Esophagus squamous epithelium (tissue), 5 donors: ENCODE measurements at places on chromosomes 5 and 9.

GRCh38 chr5:56025151-56025885 lies 30.6 kb upstream of the IL6ST start:
- DNase-seq, result no peak

DNA sequence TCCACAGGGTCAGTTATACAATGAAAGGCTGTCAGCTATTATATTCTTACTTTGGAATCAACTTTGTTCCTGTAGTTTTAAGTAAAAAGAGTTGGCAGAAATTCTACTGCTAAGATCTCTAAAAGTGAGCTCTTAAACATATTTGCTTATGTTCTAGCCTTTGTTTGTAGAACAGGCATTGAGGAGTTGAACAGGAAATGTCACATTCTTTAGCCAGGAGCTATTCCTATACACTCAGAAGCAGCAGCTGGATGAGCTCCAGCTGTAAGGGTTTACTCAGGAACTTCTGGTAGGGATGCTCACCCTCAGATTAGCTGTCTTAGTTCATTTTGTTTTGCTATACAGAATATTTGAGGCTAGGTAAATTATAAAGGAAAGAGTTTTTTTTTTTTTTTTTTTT lies 22.4 kb upstream of the SPINK14 start:
- DNase-seq, result no peak

DNA sequence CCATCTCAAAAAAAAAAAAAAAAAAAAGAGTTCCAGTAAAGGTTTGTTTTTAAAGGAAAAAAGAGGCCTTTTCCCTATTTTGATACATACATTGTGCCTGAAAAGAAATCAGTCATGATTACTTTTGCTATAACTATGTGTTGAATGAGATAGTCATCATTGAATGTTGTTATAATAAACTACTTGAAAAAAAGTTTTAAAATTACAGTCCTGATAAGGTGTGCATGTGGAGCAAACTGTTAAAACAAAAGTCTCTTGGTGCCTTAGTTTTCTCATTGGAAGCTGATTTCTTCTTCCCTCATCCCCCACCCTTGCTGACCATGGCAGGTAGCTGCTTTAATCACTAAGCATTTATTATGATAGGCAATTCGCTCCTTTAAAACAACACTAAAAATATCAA lies 172.3 kb upstream of the TBCA start:
- no peak for DNase-seq

DNA sequence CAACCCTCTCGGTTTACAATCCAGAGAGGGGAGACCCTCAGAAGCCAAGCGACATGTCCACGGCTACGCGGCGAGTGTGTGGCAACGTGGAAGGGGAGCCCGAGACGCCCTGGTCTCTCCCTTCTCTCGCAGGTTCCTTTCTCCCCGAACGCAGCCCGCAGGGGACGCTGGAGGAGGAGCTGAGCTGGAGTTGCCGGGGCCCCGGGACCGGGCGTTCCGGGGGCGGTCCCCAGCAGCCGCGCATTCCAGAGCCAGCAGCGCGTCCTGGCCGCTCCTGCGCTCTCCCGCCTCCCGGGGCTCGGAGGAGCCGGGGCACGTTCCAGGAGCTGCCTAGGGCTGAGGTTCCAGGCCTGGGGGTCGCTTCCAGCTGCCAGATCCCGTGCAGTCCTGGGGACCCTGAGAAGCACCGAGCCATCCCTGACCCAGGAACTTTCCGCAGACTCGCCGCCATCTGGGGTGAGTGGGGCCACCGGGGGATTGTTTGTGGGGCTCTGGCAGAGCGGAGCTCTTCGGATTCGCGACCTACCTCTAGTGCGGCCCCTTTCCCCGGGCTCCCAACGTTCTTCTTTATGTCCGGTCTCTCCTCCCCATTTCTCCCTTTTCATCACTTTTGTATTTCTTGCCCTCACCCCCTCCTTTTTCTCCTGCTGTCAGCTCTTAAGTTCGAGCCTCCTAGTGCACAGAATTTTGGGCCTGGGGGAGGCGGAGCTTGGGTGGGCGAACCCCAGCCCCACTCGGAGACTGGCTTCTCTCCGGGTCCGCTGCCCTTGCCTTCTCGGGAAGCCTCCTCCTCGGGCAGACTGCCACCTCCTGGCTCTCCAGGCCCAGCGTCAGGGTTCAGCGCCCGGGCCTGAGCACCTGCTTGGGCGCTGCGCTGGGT lies at the start of gene SMIM3:
SMIM3 (plus strand) TSS at position 241 of the 880 bp plus-strand sequence. CDS start 16,684 bp downstream, outside the sequence.
- DNase-seq, result no peak

DNA sequence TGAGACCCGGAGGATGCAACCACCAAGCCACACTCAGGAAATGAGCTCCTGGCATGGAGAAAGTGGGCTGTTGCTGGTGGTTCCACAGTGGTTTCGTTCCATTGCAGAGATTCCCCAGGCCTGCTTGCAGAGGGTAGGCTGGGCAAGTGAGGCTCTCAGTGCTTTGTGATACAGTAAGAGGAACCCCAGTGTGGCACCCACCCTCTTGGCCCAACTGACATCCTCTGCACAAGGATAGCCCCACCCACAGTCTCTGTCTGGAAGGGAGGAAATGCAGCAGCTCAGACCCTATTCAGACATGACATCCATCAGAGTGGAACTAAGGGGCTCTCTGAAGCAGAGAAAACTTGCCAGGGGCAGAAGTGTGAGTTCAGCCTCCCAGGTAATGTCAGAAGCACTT lies 69.6 kb upstream of the FSTL4 start:
- no peak for DNase-seq

DNA sequence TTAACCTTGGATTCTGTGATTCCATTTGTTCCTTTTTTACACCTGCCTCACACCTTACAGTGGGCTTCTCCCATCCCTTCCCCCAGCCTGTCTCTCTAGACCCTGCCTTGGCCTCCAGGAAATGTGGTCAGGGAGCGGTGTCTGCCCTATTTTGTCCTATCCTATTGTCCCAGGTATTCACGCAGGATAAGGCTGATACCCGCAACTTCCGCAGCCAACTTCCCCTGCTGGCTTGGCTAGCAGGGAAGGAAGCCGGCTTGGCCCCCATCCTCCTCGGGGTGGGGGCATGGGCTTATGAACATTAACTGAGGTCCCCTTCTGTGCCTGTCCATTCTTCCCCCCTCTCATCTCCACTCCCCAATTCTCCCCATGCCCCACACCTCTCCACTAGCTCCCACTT lies 3.5 kb downstream of the CSF1R start:
- no peak for DNase-seq

- no peak for DNase-seq
Observed at GRCh38 chr5:17803971-17804370, 169.7 kb downstream of the TAF11L14 start.

GRCh38 chr9:130707225-130707976 lies 13.8 kb downstream of the EXOSC2 start:
- DNase-seq, result no peak

GRCh38 chr9:37468620-37469019 lies 3.4 kb upstream of the ZBTB5 start:
- no peak for DNase-seq

DNA sequence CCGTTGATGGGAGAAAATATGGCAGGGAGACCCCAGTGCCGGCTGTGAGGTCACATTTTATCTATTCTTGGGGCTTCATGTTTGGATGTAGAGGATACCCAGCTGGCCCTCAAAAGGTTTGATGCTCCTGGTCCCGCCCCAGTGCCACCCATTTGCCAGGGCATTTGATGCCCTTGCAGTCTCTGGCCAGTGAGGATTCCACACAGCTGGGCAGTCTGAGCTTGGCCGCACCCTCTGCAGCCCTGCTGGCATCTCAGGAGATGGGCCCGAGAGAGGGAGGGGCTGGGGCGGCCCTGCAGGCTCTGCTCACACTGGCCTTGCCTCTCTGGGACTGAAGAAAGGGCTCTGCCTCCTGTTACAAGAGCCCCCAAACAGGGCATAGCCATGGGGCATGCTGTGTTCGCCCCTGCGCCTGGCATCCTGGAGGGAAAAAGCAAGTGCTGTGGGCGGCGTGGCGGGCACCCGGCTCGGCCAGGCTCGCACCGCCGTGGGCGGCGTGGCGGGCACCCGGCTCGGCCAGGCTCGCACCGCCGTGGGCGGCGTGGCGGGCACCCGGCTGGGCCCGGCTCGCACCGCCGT lies 27.6 kb downstream of the ADAMTSL2 start:
- DNase-seq, result no peak

DNA sequence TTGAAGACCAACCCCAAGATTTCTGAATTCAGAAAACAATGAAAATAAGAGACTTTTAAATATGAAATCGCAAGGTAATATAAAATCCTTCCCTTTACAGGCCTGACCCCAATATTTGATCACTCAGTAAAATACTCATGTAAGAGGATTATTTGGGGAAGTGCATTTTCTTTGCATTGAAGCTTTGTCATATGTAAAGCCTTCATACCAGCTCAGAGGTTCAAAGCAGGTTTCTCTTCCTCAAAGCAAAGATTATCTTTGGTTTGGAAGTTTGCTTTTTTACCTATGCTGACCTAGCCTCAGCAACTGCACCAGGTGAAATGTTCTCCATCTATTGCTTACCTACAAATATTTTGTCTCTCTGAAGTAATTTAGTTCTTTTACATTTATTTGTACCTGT lies 106.5 kb upstream of the PARP8 start:
- DNase-seq, result no peak

DNA sequence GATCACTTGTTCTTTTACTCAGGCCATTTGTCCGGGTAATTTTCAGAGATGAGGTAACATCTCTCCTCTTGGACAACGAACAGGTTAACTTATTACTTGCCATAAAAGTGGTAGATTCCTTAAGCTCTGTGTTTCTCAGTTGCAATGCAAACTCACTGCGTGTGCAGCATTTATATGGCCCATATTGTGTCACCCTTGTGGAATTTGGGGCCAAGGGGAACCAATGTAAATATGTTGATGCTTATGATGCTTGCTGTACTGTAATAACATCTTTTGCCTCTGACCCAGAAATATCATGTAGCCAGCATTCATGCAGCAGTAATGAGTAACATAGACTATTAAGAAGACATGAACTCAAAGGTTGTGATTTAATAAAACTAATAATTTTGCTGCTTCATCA lies 175.8 kb downstream of the ADAMTS6 start:
- DNase-seq, result no peak

DNA sequence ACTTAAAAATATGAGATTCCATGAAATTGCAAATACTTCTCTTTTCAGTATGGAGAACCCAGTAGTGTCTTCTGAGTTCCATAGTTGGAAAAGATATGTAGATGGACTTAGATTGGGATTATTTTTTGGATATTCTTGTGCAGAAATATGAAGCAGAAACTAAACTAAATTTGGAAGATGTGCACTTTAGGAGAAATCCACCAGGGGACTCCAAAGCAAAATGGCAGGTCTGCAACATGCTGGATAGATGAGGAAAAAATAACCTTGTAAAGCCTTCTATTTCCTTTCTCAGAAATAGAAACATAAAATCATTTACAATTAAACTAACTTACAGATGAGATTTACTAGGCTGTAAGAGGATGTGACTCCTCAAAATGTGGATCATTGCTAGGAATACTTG lies 49.2 kb upstream of the MINAR2 start:
- DNase-seq, result no peak

- no peak for DNase-seq
Observed at GRCh38 chr5:74424162-74424868, 216.2 kb downstream of the ENC1 start.

GRCh38 chr9:24451346-24451745 lies 94.4 kb downstream of the IZUMO3 start:
- DNase-seq, result no peak

DNA sequence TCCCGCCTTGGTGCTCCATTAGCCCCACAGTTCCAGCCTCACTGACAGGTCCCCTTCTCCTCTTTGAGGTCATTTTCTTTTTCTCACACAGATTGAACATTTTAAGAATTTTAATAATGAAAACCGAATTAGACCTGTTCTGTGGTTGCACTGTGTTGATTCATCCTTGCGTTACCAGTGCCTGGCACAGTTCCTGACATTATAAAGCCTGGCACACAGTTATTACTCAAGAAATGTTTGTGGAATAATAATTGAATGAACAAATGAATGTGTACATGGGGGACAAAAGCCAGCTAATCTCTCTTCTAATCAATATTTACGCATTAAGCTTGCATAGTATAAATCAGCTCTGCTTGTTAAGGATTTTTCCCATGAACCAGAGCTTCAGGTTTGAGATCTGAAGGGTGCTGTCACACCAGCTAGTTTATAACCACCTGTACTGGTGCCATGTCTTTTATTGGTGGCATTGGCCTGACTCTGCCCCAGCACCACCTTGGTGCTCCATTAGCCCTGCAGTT lies 80.0 kb downstream of the SV2C start:
- DNase-seq, result no peak
